ENCODE measurements at places on chromosomes 16 and 17. TPM values are rescaled to one million over a fixed set of nuclear protein-coding genes. Genes with fewer than 3 reads are reported as not detected.

The GINS2 gene
- 2.9 TPM for total RNA-seq

The SLC6A2 gene
- total RNA-seq, result not detected

The IRX5 gene
- not detected for total RNA-seq

The IL4R gene
- total RNA-seq, result 52.2 TPM

The NSRP1 gene
- 24.7 TPM for total RNA-seq

The LRRC37A gene
- total RNA-seq, result 1.8 TPM

The SLFN14 gene
- not detected for total RNA-seq

The KRTAP1-1 gene
- total RNA-seq, result not detected

The PGAP6 gene
- total RNA-seq, result 153 TPM

GRCh38 chr17:15502369-15503112 is 35.1 kb upstream of the CDRT4 start:
- no peak overlapping the region for H3K27ac ChIP-seq
- H3K36me3 ChIP-seq, result no peaks in the 10 kb centered on the region
- H3K4me1 ChIP-seq, result peaks cover 3% of the 10 kb centered on the region
- DNase-seq, result peak; percentile 86
- H3K4me3 ChIP-seq, result no peak overlapping the region

GRCh38 chr17:77271411-77271810 is 130.6 kb downstream of the SEC14L1 start:
- no peaks in the 10 kb centered on the region for H3K27me3 ChIP-seq
- no peaks in the 10 kb centered on the region for H3K4me1 ChIP-seq
- H3K4me3 ChIP-seq, result no peak overlapping the region
- DNase-seq, result no peak
- no peaks in the 10 kb centered on the region for H3K36me3 ChIP-seq
- no peak overlapping the region for H3K27ac ChIP-seq

- no peaks in the 10 kb centered on the region for H3K4me1 ChIP-seq
- no peak overlapping the region for H3K4me3 ChIP-seq
- no peaks in the 10 kb centered on the region for H3K27me3 ChIP-seq
- DNase-seq, result no peak
These were observed 11.3 kb downstream of the HS3ST3A1 start for GRCh38 chr17:13590441-13590840.

- no peak for DNase-seq
- H3K4me3 ChIP-seq, result no peak overlapping the region
- H3K36me3 ChIP-seq, result no peaks in the 10 kb centered on the region
- no peak overlapping the region for H3K27ac ChIP-seq
These were observed 42.2 kb downstream of the WWP2 start for GRCh38 chr16:69804297-69804696.

DNA sequence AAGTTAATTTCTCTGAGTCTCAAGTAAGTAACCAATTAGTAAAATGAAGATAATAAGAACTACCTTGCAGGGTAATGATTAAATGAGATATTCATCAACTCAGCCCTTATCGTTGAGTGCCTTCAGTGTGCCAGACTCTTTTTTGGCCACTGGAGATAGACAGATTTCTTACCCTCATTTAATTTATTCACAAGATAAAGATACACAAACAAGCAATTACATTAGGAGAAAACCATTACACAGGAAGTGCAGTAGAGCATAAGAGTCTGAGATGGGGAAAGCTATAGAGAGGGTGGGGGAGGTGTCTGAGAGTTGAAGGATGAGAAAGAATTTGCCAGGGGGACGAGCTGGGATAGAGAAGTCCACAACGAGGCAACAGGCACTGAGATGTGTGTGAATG is 72.5 kb upstream of the BCAR1 start:
- no peak overlapping the region for H3K4me3 ChIP-seq
- H3K27me3 ChIP-seq, result no peaks in the 10 kb centered on the region

GRCh38 chr17:5133311-5133710 is 17.5 kb downstream of the USP6 start:
- H3K36me3 ChIP-seq, result no peaks in the 10 kb centered on the region
- DNase-seq, result no peak
- no peak overlapping the region for H3K27ac ChIP-seq
- H3K4me3 ChIP-seq, result no peak overlapping the region

GRCh38 chr16:49116873-49117272 is 164.8 kb downstream of the CBLN1 start:
- no peak for DNase-seq
- H3K27ac ChIP-seq, result no peak overlapping the region
- H3K4me1 ChIP-seq, result no peaks in the 10 kb centered on the region
- no peaks in the 10 kb centered on the region for H3K36me3 ChIP-seq
- no peak overlapping the region for H3K4me3 ChIP-seq

GRCh38 chr17:73140566-73140965 is 24.2 kb upstream of the SSTR2 start:
- no peaks in the 10 kb centered on the region for H3K36me3 ChIP-seq
- no peak overlapping the region for H3K27ac ChIP-seq
- H3K4me3 ChIP-seq, result no peak overlapping the region
- no peaks in the 10 kb centered on the region for H3K4me1 ChIP-seq
- DNase-seq, result no peak

- no peak overlapping the region for H3K27ac ChIP-seq
- no peaks in the 10 kb centered on the region for H3K27me3 ChIP-seq
- no peaks in the 10 kb centered on the region for H3K36me3 ChIP-seq
- H3K4me3 ChIP-seq, result no peak overlapping the region
These were observed 27.7 kb downstream of the BRIP1 start for GRCh38 chr17:61835606-61836005.

GRCh38 chr17:42629411-42630009 is 20.0 kb downstream of the TUBG1 start:
- DNase-seq, result no peak
- H3K4me1 ChIP-seq, result no peaks in the 10 kb centered on the region

DNA sequence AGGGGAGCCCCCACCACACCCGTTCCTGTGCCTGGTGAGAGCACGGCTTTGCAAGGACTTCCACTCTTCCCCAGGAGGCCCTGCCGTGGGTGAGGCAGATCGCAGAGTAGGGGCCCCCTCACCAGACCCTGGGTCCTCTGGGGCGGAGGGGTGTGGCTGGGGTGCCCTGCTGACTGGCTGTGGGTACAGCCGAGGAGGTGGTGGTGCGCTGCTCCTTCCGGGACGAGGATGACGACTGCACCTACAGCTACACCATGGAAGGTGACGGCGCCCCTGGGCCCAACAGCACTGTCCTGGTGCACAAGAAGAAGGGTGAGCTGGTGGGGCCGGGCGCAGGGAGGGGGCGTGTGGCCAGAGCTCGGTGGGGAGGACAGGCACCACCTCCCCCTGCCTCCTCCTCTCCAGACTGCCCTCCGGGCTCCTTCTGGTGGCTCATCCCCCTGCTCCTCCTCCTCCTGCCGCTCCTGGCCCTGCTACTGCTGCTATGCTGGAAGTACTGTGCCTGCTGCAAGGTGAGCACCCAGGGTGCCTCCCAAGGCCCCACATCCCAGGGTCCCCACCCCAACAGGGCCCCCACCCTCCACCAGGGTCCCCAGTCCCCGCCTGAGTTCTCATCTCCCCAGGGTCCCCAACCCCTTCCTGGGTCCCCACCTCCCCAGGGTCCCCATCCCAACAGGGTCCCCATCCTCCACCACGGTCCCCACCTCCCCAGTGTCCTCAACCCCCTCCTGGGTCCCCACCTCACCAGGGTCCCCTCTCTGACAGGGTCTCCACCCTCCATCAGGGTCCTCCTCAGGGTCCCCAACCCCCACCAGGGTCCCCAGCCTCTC is 16.1 kb downstream of the ITGB4 start:
- H3K36me3 ChIP-seq, result no peaks in the 10 kb centered on the region
- no peaks in the 10 kb centered on the region for H3K27me3 ChIP-seq
- H3K27ac ChIP-seq, result no peak overlapping the region
- no peak for DNase-seq
- peaks cover 21% of the 10 kb centered on the region for H3K4me1 ChIP-seq

DNA sequence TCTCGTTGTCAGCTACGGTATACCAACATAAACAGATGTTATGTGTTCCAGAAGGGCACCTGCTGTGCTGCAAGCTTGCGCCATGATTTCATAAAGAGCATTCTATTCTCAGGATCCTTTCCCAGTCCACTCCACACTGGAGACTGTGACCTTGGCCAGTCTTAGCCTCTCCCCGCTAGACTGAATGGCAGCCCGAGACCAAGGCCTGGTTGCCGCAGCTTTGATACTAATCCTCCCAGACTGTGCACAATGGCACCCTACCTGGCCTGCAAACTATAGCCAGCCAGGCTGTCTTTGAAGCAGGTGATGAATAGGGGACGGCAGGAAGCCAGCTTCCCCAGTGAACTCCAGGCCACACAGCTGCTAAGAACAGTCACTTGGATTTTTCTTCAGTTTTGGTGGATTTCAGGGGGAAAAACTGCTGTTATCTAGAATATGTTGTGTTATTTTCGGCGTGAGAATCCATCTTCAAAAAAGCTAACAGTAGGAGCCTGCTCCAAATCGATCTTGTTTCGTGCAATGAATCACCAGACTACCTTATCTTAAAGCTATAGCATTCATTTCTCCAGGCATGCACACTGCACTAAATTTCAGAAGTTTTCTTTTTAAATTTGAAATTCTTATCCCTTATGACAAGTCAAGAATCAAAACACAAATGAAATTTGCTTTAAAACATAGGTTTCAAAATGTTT is 289.0 kb downstream of the CEP112 start:
- no peaks in the 10 kb centered on the region for H3K27me3 ChIP-seq
- no peak for DNase-seq
- no peaks in the 10 kb centered on the region for H3K36me3 ChIP-seq

DNA sequence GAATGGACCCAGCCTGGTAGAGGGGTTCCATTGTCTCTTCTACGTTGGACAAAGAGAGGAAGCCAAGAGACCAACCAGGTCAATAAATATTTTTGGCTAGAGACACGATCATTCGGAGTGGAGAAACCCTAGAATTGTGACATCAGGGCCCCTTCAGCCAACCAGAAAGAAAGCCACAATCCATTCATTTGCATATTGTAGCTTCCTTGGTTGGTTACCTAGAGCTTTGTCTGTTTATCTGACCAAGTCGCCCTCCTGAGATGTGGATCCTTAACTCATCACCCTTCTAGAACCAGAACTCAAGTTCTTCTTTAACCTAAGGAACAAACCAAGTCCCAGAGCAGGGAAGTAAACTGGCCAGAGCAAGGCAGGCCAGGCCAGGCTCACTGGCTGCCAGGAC is at the start of gene CCDC182:
CCDC182 (minus strand) TSS at position 58 of the 400 bp plus-strand sequence; CDS start at position 31, 27 bp downstream.
- no peaks in the 10 kb centered on the region for H3K4me1 ChIP-seq
- H3K27me3 ChIP-seq, result no peaks in the 10 kb centered on the region
- no peak within 1 kb of the TSS for H3K27ac ChIP-seq
- no peaks in the 10 kb centered on the region for H3K36me3 ChIP-seq
- no peak for DNase-seq
- H3K4me3 ChIP-seq, result no peak within 1 kb of the TSS

DNA sequence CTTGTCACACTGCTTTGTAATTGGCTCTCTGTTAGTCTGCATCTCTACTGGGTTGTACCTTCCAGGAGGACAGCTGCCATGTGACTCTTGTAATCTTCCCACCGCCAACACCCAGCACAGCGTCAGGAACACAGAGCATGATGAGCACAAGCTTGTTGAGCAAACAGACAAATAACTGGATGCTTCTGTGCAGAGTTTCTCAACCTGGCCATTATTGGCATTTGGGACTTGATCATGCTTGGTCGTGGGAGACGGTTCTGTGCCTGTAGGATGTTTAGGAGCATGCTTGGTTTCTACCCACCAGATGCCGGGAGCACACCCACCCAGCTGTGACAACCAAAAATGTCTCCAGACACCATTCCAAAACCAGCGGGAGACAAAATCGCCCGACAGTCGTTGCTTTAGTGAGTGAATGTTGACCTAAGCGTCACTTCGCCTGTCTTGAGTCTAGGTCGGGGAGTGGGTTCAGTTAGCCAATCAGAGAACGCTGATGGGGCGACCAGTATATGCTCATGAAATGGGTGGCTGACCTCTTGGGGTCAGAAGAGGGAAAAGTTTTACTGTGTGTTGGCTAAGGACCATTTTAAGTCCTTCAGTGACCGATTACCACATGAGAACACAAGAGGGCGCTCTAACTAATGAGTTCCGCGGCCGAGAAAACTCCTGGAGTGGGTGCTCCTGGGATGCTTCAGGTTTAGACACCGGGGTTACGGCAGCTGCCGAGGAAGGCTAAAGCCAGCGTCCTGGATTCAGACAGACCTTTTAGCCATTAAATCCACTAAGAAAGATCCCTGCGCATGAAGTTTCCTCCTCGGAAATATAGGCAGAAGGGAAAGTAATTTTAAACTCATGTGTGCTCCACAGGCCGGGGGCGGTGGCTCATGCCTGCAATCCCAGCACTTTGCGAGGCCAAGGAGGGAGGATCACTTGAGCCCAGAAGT is 57.8 kb upstream of the TEX2 start:
- no peak overlapping the region for H3K27ac ChIP-seq
- no peaks in the 10 kb centered on the region for H3K4me1 ChIP-seq
- no peaks in the 10 kb centered on the region for H3K36me3 ChIP-seq
- DNase-seq, result peak; percentile 85
- no peaks in the 10 kb centered on the region for H3K27me3 ChIP-seq

DNA sequence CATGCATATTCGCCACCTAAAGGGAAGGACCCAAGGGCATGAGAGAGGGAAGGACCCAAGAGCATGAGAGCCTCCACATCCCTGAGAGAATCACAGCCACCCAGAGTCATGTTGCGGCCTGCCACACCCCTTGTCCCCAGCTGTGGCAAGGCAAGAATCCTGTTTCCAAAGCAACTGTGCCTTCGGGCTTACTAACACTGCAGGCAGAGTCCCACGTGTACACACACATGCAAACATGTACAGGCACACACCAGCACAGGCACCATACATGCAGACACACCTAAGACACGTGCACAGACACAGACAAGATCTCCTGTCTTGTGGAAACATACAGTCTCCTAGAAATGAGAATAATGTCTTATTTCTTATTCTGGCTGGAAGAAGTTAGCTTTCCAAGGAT is 92.4 kb upstream of the CDYL2 start:
- no peaks in the 10 kb centered on the region for H3K4me1 ChIP-seq
- no peak overlapping the region for H3K27ac ChIP-seq
- no peaks in the 10 kb centered on the region for H3K36me3 ChIP-seq
- DNase-seq, result no peak
- H3K4me3 ChIP-seq, result no peak overlapping the region

GRCh38 chr16:23901178-23902033 is 65.6 kb downstream of the PRKCB start:
- H3K36me3 ChIP-seq, result no peaks in the 10 kb centered on the region
- no peak overlapping the region for H3K4me3 ChIP-seq
- no peaks in the 10 kb centered on the region for H3K27me3 ChIP-seq
- no peaks in the 10 kb centered on the region for H3K4me1 ChIP-seq
- DNase-seq, result no peak

DNA sequence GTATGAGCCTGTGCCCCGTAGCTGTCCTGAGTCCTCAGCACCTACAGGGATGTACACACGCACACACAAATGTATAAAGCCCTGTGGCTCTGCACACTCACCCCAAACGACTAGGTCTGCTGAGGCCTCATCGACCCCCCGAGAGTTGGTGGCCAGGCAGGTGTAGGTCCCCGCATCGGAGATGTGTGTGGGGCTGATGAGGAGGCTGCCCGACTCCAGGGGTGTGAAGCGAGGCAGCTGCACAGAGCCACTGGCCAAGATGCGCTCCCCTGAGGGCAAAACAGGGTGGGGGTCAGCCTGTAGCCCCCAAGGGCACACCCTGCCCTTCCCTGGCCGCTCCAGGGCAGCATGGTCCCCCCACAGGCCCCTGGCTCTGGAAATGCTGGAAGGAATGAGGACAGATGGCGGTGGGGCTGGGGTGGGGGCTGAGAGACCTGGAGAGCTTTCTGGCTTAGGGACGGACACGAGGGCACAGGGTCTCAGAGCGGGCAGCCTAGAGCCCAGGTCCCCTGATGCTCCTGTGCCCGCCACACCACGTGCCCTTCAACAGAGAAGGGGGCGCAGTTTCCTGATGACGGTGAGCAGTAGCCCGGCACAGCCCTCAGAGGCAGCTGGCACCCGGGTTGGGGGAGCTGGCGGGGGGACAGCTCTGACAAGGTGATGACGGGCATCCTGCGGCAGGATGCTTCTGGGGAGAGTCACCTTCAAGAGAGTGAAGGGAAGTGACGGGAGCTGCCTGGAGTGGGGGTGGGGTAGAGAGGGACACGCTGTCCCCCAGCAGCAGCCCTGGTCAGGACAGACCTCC is 119.8 kb upstream of the CDC42EP4 start:
- no peaks in the 10 kb centered on the region for H3K27me3 ChIP-seq
- H3K4me3 ChIP-seq, result no peak overlapping the region
- peaks cover 5% of the 10 kb centered on the region for H3K4me1 ChIP-seq
